Upper lobe of right lung (tissue), 1 donor: ENCODE measurements at places on chromosomes 4 and X. TPM values are rescaled to one million over a fixed set of nuclear protein-coding genes. Genes with fewer than 3 reads are reported as not detected.

DNA sequence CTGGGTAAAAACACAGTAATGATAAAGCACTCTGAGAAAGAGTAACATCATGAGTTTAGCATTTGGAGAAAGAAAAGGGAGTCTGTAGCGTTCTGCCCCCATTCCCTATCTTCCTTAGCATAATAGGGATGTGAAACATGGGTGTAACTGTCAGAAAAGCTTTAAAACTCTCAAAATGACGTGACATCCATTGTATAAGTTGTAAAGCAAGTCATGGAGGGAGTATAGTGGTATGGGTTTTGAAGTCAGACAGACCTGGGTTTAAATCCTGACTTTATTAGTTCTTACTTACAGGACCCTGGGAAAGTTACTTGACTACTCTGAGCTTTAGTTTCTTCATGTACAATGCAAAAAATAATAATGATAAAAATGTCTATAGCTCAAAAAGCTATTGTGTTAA, 17.1 kb downstream of the FBXO8 start:
- H3K27me3 ChIP-seq = no peaks in the 10 kb centered on the region
- H3K36me3 ChIP-seq = peaks cover 8% of the 10 kb centered on the region

The SYTL5 gene
- total RNA-seq = 0.46 TPM

- H3K36me3 ChIP-seq = peaks cover under 1% of the 10 kb centered on the region
- H3K4me1 ChIP-seq = no peaks in the 10 kb centered on the region
- no peak for DNase-seq
- H3K4me3 ChIP-seq = no peak overlapping the region
- no peaks in the 10 kb centered on the region for H3K27me3 ChIP-seq
Observed at GRCh38 chr4:42416017-42416416, 18.7 kb downstream of the SHISA3 start.

The PRR32 gene
- total RNA-seq = not detected

The F9 gene
- total RNA-seq = not detected

DNA sequence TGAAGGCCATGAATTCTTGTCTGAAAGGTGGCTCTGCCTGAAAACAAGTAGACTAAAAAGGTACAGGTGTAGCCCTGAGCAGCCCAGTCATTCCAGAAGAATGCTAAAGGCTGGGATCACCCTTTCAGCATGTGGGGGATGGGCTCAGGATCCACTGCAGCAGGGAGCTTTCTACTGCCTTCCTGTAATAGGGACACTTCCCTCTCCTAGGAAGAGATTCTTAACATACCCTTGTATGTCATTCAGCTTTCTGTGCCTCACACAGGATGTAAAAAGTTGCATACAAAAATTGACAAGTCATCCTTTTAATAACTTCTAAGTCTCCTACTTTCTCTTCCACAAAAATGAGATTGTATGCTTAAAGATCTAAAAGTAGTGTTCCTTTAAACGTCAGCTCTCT, 123.3 kb downstream of the ZNF518B start:
- H3K36me3 ChIP-seq = no peaks in the 10 kb centered on the region
- H3K4me1 ChIP-seq = no peaks in the 10 kb centered on the region
- no peak overlapping the region for H3K4me3 ChIP-seq
- peaks cover 8% of the 10 kb centered on the region for H3K27me3 ChIP-seq
- no peak overlapping the region for H3K27ac ChIP-seq

GRCh38 chr4:10013722-10014121, 7.6 kb downstream of the SLC2A9 start:
- no peak overlapping the region for H3K4me3 ChIP-seq
- H3K27ac ChIP-seq = no peak overlapping the region
- peaks cover 2% of the 10 kb centered on the region for H3K4me1 ChIP-seq
- H3K27me3 ChIP-seq = no peaks in the 10 kb centered on the region

DNA sequence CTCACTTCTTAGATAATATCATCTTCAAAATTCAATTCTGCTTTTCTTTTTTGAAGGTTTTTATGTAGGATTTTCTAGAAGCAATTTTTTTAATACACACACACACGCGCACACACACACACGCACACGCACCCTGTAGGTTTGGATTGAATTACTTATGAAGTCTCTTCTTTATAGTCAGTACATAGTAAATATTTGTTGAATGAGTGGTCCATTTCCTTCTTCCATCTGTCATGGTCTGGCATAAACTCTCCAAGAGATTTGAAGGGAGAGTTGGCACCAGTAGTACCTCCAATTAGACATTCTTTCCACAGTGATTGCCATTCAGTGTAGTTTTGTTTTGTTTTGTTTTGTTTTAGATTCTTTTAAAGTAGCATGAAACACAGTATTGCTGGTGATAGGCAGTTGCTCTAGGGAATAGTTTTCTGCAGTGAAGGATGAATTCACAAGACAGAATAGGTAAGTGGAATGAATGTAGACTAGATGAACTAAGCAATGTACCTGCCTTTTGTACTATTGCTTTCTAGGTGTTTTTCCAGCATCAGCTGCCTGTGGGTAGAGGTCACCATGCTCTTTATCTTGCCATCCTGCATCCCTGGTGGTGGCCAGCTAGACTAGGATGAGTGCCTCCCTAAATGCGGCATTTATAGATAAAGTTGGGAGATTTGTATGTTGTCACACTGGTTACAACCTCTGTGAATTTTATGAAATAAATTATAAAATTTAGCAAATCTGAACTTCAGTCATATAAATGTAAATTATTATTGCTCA, 20.5 kb downstream of the PDLIM5 start:
- no peak overlapping the region for H3K4me3 ChIP-seq
- H3K36me3 ChIP-seq = no peaks in the 10 kb centered on the region
- H3K4me1 ChIP-seq = peaks cover 4% of the 10 kb centered on the region
- H3K27me3 ChIP-seq = no peaks in the 10 kb centered on the region

DNA sequence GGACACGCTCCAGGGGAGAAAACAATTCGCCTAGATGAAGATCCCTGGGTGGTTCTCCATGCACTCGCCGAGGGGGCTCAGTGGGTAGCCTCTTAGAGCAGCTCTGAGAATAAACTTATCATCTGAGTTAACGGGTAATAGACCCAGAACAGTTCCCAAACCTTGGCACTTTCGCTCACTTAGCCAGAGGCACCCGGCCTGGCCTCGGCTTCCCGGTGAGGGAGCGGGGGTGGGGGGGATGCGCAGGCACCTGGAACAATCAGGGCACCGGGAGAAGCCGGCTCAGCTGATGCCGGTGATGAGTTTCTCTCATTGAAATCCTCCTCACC, 405 bp upstream of the ZAR1 start:
- H3K27me3 ChIP-seq = peaks cover 65% of the 10 kb centered on the region
- H3K36me3 ChIP-seq = no peaks in the 10 kb centered on the region
- peak overlapping the region; percentile 45 for H3K4me3 ChIP-seq
- DNase-seq = no peak

DNA sequence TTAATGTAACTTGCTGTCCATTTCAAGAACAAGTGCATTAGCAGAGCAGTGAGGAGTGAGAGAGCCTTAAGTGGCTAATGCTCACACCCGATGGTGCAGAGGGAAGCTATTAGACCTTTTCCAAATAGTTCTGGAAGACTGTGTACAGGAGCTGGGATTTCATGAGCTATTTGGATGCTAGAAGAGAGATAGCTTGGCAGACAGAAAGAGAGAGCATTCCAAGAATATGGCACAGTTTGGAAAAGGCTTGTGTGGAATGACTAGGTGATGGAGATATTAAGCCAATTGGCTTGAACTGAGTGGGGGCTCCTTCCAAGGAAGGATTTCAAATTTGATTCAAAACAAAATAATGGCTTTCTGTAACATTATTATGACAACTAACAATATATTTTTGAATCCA, 1097.2 kb upstream of the TENM3 start:
- no peaks in the 10 kb centered on the region for H3K36me3 ChIP-seq
- H3K4me3 ChIP-seq = no peak overlapping the region
- H3K27ac ChIP-seq = no peak overlapping the region
- H3K4me1 ChIP-seq = no peaks in the 10 kb centered on the region
- no peak for DNase-seq
- no peaks in the 10 kb centered on the region for H3K27me3 ChIP-seq

DNA sequence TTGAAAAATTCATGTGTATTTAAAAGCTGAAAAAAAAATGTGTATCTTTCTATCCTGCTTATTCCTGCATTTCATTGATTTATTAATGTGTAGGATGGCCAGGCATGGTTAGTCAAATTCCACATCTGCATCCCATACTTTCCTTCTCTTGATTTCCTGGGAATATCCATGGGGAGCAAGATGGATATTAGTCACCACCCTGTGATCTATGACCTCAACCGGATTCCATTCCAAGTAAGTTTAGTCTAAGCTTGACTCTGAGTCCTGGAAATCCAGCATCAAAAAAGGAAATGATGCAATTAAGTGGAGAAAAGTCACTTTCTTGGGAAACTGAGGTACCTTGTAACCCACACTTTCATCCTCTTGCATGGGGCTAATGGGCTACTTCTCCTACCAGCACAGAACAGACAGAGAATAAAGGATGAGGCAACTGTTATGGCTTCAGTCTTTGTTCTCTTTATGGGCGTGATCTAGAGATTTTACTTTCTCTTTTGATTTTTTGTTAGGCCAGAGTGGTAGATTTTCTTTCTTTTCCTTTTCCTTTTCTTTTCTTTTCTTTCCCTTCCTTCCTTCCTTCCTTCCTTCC, 17.1 kb upstream of the BEX4 start:
- no peaks in the 10 kb centered on the region for H3K27me3 ChIP-seq
- no peak for DNase-seq
- no peaks in the 10 kb centered on the region for H3K4me1 ChIP-seq
- no peak overlapping the region for H3K4me3 ChIP-seq
- H3K27ac ChIP-seq = no peak overlapping the region

DNA sequence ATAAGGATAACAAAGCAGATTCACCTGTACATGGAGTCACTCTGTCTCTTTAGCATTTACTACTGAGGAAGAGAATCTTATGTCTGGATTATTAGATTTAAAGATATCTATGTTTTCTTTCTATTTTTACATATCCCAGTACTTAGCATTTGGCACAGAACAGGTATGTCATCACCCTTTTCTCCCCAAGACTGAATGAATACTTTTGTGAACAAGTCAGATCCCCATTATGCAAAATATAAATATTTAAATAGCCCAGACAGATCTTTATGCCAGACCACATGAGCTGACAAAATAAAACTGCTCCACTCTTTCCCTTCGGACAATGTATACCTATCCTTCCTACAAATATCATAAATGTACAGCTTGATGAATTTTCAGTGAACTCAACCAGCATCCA, 94.5 kb downstream of the CASK start:
- no peak overlapping the region for H3K27ac ChIP-seq
- H3K4me3 ChIP-seq = no peak overlapping the region
- H3K4me1 ChIP-seq = no peaks in the 10 kb centered on the region
- no peaks in the 10 kb centered on the region for H3K27me3 ChIP-seq
- no peak for DNase-seq

GRCh38 chrX:68721991-68722860, 74.8 kb downstream of the STARD8 start:
- no peaks in the 10 kb centered on the region for H3K4me1 ChIP-seq
- H3K4me3 ChIP-seq = no peak overlapping the region
- H3K27ac ChIP-seq = no peak overlapping the region

- peaks cover 46% of the 10 kb centered on the region for H3K36me3 ChIP-seq
- no peaks in the 10 kb centered on the region for H3K27me3 ChIP-seq
- no peak overlapping the region for H3K27ac ChIP-seq
- H3K4me1 ChIP-seq = no peaks in the 10 kb centered on the region
Observed at GRCh38 chr4:140673729-140674128, 82.5 kb downstream of the TBC1D9 start.
